Pancreas (tissue), 10 donors: ENCODE measurements at places on chromosomes 3 and 15. TPM values are rescaled to one million over a fixed set of nuclear protein-coding genes. Genes with fewer than 3 reads are reported as not detected.

GRCh38 chr15:28147801-28148200, 48.7 kb upstream of the OCA2 start:
- H3K36me3 ChIP-seq = peaks cover 31% of the 10 kb centered on the region
- no peak for DNase-seq
- no peak overlapping the region for H3K27ac ChIP-seq
- no peaks in the 10 kb centered on the region for H3K27me3 ChIP-seq
- H3K4me1 ChIP-seq = no peaks in the 10 kb centered on the region

DNA sequence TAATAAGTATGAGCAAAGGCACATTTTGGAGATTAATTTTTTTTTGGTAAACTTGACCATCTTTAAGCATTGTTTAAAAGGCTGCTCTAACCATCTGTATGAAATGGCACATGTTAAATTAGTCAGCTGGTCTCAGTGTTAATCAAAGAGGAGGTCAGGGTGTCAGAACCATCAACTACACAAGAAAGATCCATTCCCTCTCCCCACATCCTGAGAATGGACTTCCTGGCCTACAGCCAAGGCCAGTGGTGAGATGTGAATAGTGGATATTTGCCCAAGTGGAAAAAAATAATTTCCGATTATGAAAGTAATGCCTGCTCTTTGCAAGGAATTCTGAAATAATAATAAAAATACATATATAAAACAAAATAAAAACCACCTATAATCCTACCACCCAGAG, 641.7 kb downstream of the NR2F2 start:
- no peak for DNase-seq
- no peak overlapping the region for H3K4me3 ChIP-seq
- H3K27ac ChIP-seq = no peak overlapping the region
- H3K36me3 ChIP-seq = no peaks in the 10 kb centered on the region
- no peaks in the 10 kb centered on the region for H3K27me3 ChIP-seq

- no peak overlapping the region for H3K4me3 ChIP-seq
- no peak for DNase-seq
- H3K27ac ChIP-seq = no peak overlapping the region
- peaks cover 9% of the 10 kb centered on the region for H3K36me3 ChIP-seq
- H3K27me3 ChIP-seq = no peaks in the 10 kb centered on the region
Observed at GRCh38 chr15:45611305-45611704, 23.5 kb upstream of the SQOR start.

- DNase-seq = no peak
- H3K4me1 ChIP-seq = no peaks in the 10 kb centered on the region
- H3K36me3 ChIP-seq = peaks cover 27% of the 10 kb centered on the region
- H3K4me3 ChIP-seq = no peak overlapping the region
- H3K27ac ChIP-seq = no peak overlapping the region
Observed at GRCh38 chr3:170387950-170388349, 30.4 kb downstream of the SKIL start.

NCK1 gene
- polyA plus RNA-seq = 5.4 TPM

LRRK1 gene
- 10.6 TPM for polyA plus RNA-seq

LRRC31 gene
- polyA plus RNA-seq = not detected

DNA sequence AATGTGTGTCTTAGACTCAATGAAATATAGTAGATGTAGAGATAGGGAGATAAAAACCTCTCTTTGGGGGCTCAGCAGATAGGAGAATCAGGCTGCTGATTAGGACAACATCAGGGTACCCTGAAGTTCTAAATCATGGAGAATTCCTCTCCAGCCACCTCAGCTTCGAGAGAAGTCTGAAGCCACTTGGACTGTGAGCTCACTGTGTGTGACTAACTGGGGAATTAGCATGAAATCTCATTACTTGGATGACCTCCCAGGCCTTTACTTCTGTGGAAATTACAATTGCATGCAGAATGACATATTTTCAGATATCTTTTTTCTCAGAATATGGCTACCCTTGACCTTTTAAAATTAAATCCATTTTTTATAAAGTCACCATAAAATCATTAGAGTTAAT, 128.0 kb upstream of the MRPL3 start:
- no peak for DNase-seq
- no peaks in the 10 kb centered on the region for H3K27me3 ChIP-seq
- no peak overlapping the region for H3K4me3 ChIP-seq
- no peaks in the 10 kb centered on the region for H3K36me3 ChIP-seq
- no peaks in the 10 kb centered on the region for H3K4me1 ChIP-seq
- H3K27ac ChIP-seq = no peak overlapping the region

DGKG gene
- 1.6 TPM for polyA plus RNA-seq

TMEM202 gene
- not detected for polyA plus RNA-seq

DNA sequence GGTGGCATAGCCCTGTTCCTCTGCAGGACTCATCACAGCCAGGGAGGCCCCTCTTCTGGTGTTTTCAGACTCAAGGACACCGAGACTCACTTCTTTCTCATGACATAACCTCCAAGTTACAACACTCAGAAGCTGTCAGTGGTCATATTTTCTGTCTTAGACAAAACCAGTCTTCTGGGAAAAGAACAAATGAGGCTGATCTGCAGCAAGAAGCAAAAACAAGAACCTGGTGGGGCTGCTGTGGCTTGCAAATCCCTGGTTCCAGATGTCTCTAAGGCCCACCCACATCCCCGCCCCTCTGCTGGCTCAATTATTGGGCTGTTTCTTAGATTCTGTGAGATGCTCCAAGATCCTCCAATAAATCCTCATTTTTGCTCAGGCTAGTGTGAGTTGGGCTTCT, 16.6 kb upstream of the LOXL1 start:
- no peak for DNase-seq
- H3K27me3 ChIP-seq = no peaks in the 10 kb centered on the region
- no peak overlapping the region for H3K4me3 ChIP-seq
- H3K4me1 ChIP-seq = no peaks in the 10 kb centered on the region
- H3K27ac ChIP-seq = no peak overlapping the region

TRH gene
- polyA plus RNA-seq = not detected

DNA sequence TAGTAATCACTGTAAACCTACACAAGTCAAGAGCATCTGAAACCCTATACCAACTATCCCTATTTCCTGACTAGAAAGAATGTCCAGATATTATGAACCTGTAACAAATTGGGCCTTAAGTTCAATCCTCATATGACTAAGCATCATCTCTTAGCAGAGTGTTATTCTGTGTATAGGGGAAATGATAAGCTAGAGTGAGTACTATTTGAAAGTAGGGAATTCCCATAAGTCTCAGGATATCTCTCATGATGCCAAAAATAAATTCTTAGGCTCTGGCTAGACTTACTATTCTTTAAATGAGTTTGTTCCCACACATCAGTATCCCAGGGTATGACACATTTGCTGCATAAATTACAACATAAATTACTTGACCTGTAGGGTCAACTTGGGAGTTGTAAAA, 15.3 kb downstream of the MRPL47 start:
- no peak overlapping the region for H3K27ac ChIP-seq
- H3K36me3 ChIP-seq = peaks cover 2% of the 10 kb centered on the region
- H3K4me1 ChIP-seq = no peaks in the 10 kb centered on the region

GRCh38 chr3:5017925-5018531, 38.8 kb downstream of the BHLHE40 start:
- no peak overlapping the region for H3K4me3 ChIP-seq
- no peak for DNase-seq
- no peaks in the 10 kb centered on the region for H3K36me3 ChIP-seq
- H3K4me1 ChIP-seq = no peaks in the 10 kb centered on the region
- H3K27ac ChIP-seq = no peak overlapping the region
- H3K27me3 ChIP-seq = no peaks in the 10 kb centered on the region

- DNase-seq = no peak
- no peak overlapping the region for H3K27ac ChIP-seq
- no peaks in the 10 kb centered on the region for H3K36me3 ChIP-seq
- no peak overlapping the region for H3K4me3 ChIP-seq
Observed at GRCh38 chr3:127158614-127159229, 34.2 kb upstream of the PRR23E start.

DNA sequence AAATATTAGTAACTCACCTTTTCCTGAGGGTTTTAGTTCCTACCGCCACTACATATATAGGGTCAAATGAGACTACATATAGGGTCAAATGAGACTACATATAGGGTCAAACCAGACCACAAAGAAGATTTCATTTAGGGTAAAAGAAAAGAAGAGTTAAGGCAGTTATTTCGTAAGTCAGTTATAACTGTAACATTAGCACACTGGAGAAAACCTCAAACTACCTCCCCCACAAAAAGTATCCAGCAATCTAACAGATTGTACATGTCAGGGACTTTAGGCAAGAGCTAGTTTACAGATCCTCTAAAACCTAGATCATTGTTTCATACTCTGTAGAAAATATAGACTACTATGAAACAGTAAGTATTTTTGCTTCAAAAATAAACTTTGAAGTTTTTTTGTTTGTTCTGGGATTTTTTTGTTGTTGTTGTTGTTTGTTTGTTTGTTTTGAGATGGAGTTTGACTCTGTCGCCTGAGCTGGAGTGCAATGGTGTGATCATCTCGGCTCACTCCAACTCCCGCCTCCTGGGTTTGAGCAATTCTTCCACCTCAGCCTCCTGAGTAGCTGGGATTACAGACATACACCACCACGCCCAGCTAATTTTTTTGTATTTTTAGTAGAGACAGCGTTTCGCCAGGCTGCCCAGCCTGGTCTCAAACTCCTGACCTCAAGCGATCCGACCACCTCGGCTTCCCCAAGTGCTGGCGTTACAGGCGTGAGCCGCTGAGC, 92.4 kb upstream of the CGNL1 start:
- H3K27ac ChIP-seq = no peak overlapping the region
- DNase-seq = no peak
- H3K4me3 ChIP-seq = no peak overlapping the region
- H3K4me1 ChIP-seq = no peaks in the 10 kb centered on the region

SMCO1 gene
- polyA plus RNA-seq = 0.05 TPM

GRCh38 chr3:76505202-76505845, 534.6 kb upstream of the ROBO2 start:
- H3K4me3 ChIP-seq = no peak overlapping the region
- H3K27me3 ChIP-seq = no peaks in the 10 kb centered on the region
- no peaks in the 10 kb centered on the region for H3K36me3 ChIP-seq
- no peak overlapping the region for H3K27ac ChIP-seq
- DNase-seq = no peak
